ENCODE measurements at places on chromosomes 1 and 21.

GRCh38 chr1:58888833-58889232 lies 105.0 kb upstream of the JUN start:
- peak; percentile 64 for DNase-seq

GRCh38 chr1:11806307-11806936 lies 431 bp downstream of the CLCN6 start:
- DNase-seq, result peak; percentile 24

DNA sequence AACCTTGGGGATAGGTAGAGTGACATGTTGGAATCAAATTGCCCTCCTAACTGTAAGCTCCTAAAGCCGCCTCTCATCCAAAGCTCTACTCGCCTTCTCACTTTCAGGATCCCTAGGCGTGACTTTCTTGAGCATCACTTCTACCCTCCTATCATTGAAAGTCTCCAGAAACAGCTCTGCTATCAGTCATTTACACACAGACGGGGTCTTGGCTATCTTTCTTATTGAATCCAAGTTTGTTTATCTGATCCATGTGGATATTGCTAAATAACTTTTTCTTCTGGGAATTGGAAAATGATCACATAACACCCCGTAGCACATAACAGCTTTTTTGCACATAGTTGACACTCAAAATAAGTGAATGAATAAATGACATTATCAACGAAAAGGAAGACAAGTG lies 216.4 kb upstream of the KIAA0040 start:
- no peak for DNase-seq

GRCh38 chr1:160370561-160371345 lies 3.9 kb downstream of the NHLH1 start:
- no peak for DNase-seq

DNA sequence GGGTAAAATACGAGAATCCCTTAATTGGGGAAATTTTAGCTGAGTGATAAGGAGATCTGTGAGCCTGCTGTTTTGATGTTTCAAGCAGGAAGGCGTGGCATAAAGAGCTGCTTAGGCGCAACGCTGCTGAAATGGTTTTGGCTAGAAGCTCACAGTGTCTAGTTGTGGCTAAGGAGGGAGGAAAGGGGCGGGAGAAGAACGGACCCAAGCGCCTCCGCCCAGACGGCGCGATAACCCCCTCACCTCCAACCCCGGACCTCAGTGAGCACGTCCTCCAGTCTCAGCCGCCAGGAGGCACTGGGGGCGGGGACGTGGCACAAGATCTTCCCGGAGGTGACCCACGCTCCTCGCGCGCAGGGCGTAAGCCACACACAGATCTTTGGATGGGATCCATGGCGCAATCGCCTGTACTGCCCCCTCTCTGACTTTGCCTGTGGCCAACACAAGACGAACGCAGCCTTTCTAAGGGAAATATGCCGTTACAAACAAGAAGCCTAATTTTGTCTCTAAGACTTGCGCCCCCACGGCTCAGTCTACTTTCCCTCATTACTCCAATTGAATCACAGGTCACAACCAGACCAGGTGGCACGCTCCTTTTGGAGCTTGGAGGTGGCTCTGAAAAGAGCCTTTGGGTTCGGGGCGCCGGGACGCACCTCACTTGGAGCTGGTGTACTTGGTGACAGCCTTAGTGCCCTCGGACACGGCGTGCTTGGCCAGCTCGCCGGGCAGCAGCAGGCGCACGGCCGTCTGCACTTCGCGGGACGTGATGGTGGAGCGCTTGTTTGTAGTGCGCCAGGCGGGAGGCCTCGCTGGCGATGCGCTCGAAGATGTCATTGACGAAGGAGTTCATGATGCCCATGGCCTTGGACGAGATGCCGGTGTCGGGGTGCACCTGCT lies 23.4 kb upstream of the RNF187 start:
- peak; percentile 7 for DNase-seq

DNA sequence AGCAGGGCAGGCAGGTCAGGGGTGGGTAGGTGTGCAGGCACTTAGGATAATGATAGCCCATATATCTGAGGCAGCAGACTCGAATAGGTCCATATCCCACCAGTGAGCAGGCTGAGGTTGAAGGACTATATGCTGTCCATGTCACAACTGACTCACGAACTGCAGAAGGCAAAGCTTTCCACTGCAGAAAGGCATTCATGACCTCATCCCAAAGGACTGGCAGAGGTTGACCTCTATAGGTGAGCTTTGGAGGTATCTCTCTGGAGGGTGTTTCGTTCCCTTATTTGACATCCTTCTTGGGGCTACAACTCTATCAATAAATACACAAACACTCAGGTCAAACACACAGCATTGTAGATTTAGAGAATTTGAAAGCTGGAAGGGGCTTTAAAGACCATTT lies 42.8 kb upstream of the MARK1 start:
- no peak for DNase-seq

DNA sequence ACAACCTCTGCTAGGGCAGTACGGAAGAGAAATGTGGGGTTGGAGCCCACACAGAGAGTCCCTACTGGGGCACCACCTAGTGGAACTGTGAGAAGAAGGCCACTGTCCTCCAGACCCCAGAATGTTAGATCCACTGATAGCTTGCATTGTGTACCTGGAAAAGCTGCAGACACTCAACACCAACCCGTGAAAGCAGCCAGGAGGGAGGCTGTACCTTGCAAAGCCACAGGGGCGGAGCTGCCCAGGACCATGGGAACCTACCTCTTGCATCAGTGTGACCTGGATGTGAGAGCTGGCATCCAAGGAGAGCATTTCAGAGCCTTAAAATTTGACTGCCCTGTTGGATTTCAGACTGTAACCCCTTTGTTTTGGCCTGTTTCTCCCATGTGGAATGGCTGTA lies 85.5 kb downstream of the USP25 start:
- no peak for DNase-seq

DNA sequence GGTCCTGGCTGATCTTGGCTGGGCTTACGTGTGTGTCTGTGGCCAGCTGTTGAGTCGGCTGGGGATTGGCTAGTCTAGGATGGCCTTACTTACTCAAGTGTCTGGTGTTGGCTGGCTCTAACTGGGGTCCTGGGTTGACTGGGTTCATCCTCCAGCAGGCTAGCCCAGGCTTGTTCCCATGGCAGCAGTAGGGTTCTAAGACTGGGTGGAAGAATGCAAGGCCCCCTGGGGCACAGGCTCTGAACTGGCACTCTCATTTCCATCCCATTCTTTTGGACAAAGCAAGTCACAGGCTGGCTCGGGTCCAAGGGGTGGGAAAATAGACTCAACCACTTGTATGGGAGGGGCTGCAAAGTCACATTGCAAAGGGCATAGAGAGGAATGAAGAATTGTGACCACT lies 7.9 kb upstream of the OPRD1 start:
- DNase-seq, result no peak

- DNase-seq, result no peak
Measured at GRCh38 chr1:171472183-171472647, 13.1 kb upstream of the PRRC2C start.

- DNase-seq, result peak; percentile 88
Measured at GRCh38 chr1:84847253-84848250, 45.5 kb downstream of the LPAR3 start.

DNA sequence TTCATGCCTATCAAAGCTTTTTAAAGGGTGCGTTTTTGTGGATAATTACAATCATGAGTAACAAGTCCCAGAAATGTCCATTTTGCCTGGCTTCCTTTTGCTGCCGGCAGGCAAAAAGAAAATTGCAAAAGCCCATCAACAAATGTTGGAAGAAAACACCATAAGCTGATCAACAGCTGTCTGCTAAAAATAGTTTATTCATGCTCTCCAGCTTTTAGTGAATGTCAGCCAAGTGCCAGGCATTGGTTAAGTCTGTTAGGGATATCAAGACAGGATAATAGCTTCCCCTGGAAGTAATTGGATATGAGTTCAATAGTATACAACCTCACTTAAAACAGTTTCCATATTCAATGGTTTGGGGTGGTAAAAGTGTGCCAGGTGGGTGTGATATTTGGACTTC lies 13.6 kb upstream of the AGMAT start:
- DNase-seq, result no peak

DNA sequence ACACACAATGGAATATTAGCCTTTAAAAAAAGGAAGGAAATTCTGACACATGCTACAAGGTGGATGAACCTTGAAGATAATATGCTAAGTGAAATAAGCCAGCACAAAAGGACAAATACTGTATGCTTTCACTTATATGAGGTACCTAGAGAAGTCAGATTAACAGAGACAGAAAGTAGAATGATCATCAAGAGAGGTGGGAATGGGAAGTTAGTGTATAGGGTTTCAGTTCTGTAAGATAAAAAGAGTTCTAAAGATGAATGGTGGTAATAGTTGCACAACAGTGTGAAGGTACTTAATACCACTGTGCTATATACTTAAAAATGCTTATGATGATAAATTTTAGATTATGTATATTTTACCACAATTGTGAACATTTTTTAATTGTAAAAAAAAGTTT lies 7.2 kb downstream of the RPAP2 start:
- DNase-seq, result no peak

GRCh38 chr1:228434689-228435088 lies 18.0 kb upstream of the TRIM17 start:
- no peak for DNase-seq

DNA sequence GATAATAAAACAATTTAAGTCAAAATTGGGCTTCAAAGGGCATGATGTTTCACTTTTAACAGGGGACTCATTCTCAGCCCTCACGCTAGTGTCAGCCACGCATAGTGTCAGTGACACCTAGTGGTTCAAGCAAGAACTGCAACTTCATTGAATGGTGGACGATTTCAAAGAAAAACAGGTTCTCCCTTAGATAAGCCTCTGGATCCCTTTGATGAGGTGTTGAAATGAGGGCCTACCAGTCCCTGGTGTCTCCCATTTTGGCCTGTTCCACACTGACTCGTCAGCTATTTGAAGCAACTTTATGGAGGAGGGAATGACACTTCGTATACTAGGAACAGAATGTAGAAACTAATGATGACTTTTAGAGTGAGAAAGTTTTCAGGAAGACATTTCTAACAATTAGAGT lies 56.2 kb downstream of the FCRL5 start:
- DNase-seq, result peak; percentile 55

GRCh38 chr1:234213658-234214128 lies 159.6 kb upstream of the COA6 start:
- peak; percentile 84 for DNase-seq

- DNase-seq, result peak; percentile 19
Measured at GRCh38 chr1:109040989-109041620, 797 bp downstream of the WDR47 start.

DNA sequence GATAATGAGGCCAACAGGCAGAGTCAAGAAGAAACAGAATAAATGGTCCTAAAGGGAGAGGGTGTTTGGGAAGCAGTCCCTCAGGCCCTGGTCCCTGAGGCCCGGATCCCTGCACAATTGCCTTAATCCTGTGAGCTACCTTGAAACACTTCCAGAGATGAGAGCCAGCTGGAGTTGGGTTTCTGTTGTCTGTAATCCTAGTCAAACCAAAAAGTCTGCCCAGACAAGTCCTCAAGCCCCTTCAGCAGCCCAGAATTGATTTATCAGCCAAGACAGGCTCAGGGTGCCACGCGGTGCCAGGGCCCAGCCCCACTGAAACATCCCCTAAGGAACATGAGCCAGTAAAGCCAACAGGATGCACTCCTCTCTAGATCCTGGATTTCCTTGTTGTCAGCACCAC lies 16.4 kb upstream of the CLSTN1 start:
- DNase-seq, result no peak

GRCh38 chr1:96521994-96522760 lies 199.4 kb upstream of the PTBP2 start:
- no peak for DNase-seq

DNA sequence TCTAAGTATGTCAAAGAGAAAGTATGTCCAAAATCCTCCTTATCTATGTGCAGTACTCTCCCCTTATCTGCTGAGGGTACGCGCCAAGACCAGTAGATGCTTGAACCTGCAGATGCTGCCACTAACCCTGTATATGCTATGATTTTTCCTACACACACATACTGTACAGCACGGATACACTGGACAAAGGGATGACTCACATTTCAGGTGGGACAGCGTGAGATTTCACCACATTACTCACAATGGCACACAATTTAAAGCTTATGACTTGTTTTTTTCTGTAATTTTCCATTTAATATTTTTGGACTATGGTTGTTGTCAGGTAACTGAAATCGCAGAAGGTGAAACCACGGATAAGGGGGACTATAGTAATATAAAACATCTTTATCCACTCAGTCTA lies 4.1 kb downstream of the ORC1 start:
- no peak for DNase-seq

DNA sequence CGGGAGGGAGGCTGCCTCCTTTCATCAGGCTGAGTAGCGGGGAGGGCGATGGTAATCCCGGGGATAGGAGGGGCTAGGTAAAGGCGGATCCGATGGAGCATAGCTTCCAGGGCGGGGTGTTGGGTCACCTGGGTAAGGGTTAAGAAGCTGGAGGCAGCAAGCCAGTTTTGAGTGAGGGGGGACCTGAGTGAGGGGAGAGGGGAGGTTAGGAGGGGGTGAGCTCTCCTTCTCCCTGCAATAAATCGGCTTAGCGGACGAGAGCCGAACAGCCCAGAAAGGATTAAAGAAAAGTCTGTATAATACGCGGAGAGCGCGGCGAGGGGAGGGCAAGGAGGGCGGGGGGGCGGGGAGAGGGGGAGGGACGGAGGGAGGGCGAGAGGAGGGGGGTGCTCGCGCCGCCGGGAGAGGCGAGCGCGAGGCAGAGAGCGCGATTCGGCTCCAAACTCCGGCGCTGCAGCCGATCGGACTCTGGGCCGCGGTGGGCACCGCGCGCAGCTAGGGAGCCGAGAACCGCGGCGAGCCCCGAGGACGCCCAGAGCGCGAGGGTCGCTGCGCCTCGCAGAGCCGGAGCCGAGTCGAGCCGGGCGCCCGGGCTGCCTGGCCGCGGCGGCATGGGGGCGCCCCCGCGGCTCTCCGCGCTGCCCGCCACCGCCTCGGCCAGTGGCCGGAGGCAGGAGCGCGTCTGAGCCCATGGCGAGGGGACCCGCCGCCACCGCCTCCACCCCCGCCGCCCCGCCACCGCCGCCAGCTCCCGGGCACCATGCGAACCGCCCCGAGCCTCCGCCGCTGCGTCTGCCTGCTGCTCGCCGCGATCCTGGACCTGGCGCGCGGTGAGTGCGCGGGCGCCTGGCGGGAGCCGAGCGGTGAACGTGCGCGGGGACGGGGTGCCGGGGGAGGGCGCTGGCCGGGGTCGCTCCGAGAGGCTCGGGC lies at the start of gene IGSF21:
TSS of gene IGSF21 (plus strand) at position 430 of the 930 bp plus-strand sequence. CDS start at position 761, 331 bp downstream.
- no peak for DNase-seq

DNA sequence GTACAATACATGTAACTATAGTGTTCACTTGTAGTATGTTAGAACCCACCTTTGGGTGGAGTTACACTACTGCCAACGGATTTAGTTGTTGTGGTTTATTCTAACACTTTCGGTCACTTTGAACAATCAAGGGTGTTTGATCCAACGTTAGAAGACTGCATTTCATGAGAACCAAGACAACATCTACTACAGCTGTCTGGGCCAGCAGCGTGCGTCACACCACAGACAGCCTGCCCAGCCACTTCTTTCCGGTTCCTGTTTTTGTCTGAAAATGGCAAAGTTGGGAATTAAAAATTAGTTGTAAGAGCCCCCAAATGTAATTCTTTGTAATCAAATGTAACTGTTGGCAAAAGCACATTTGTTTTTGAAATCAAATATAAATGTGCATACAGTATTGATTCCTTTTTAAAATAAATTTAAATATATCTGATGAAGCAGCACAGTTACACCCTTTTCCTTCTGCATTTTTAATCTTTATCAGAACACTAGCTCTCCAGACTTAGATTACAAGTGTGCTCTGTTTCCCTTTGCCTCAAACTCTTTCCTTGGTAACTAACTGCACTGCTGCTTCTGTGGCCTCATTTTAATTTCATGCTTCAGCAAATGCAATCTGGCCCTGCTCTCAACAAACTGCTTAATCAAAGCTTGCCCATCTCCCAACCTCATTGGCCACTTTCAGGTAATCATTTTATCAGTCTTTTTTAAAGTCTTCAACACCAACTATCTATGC lies 86.6 kb upstream of the DPH5 start:
- peak; percentile 42 for DNase-seq

Measured in inflammatory macrophage (primary cell).